ENCODE measurements at places on chromosomes 12 and 14.

DNA sequence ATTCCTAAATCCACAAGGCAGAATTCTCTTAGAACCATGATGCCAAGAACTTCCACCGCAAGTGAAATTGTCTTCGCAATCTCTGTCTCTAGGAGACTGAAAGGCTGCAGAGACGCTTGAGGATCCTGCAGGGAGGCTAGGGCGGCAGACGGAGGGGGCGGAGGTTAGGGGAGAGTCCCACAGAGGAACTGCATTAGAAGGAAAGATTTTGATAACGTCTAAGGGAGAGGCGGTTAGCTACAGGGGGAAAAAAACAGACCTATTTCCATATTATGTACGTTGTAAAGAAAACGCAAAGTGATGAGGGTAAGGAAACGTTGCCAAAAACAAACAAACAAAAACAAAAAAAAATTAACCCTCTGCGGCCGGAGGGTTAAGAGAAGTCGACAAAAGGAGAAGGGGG lies 595 bp downstream of the KLHL28 start:
- DNase-seq, result peak; percentile 48

DNA sequence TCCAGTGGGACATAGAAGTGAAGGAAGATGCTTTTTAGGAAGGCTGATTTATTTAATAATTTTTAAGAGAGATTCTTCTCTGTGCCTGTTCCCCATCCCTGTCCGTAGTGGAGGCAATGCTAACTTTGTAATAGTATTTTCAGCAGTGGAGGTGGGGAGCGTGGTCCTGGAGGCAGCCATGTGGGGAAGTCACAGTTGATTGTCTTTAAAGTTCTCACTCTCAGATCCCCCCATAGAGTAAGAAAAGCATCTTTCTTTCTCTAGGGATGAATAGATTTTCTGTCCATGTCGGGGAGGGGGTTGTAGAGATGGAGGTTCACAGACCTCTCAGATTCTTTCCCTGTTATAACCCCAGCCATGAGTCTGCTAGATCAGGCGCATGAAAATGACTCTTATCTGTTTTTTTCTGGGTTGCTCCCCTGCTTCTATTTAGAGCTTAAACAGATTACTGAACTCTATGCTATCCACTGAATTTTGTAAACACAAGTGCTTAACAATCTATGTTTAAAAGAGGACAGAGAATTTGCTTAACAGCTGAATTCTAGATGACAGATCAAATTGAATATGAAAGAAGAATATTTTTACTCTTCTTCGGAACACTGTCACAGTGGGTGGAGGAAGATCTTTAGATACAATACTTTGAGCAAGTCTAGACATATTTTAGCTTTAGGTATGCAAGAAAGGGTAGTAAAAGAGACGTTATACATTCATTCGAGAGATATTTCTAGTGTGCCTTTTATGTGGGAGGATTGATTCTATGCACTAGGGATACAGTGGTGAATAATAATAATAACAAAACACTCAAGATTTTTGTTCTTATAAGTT lies 25.3 kb downstream of the TMEM117 start:
- no peak for DNase-seq

DNA sequence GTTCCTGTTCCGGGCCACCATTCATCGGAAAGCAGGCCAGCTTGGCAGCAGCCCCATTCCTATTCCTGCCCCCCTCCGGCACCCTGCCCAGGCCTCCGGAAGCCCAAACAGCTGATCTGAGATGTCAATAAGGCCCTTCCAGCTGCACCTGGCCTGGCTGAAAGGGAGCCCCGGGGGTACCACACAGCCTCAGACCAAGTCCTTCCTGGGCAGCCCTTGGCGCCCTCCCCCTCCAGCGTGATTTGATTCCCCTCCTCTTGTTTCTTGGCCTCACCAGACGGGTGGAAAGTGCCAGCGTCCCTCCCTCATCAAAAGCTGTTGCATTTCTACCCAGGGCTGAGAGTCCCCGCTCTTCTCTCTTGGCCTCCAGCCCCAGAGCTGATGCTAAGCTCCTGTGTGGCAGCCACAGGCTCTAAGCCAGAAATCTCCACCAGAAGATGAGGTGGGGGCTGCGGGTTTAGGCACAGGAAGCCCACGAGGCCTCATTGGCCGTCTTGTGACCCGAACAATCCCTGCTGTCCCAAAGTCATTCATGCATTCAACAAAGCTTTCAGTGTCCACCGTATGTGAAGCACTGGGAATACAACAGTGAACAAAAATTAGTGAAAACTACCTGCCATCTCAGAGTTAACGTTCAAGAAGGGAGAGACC lies 215.4 kb downstream of the SLC41A2 start:
- DNase-seq, result no peak

- DNase-seq, result peak; percentile 83
These were observed 267.4 kb upstream of the HMGA2 start for GRCh38 chr12:65556676-65557437.

DNA sequence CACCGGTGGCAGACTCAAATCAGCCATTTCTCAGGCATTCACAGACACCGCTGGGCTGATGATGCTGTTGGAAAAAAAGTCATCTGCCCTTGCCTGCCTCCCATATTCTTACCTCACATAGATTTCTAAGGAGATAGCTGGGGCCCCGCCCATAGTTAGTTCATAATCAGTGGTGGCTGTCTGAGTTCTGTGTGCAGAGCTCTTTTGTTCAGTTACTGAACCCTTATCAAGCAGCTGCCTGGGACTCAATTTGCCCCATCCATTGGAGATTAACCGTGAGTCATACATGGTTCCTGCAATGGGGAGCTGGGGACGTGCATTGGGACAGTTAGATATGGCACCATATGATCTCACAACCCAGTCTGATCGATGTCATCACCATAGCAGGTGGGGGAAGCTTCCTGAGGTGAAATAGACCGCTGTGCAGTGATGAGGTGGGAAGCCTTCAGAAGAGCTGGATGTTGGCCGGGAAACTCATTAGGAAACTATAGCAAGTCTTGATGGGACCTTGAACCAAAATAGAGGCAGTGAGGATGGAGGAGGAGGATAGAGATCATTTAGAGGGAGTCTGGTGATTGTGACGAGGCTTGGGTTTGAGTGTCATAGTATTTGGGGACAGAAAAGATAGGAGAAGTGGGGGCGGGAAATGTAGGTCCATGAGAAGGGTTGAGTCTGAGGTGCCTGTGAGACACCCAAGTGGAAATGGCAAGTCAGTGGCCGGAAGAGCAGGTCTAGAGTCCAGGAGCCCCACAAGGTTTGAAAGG lies 147.8 kb downstream of the GCH1 start:
- DNase-seq, result no peak

GRCh38 chr14:38887696-38888095 lies 215.3 kb downstream of the SEC23A start:
- DNase-seq, result no peak

DNA sequence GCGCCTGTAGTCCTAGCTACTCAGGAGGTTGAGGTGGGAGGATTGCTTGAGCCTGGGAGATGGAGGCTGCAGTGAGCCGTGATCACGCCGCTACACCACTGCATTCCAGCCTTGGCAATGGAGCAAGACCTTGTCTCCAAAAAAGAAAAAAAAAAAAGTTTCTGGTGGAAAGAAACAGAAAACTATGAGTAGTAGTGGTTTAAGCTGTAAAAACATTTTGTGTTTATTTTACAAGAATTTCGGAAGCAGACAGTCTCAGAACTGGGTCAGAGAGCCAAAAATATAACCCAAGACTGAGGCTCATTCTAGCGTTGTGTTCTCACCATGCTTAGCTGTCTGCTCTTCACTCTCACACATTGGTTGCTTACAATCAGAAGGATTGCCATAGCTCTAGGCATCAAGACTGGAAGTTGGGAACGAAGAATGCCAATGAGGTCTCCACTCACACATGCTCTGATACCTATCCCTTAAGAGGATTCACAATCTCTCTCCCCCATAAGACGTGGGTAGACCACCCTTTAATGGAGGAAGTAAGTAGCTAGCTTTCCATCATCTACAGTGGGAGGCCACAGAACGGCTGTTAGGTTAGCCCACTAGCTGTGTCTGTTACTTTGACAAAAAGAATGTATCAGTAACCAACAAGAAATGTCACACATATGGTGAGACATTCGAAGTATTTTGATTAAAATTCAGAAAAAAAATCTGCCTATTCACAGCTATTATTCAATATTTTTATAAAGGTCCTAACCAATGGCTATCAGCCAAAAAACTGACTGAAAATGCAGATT lies 117.6 kb upstream of the RASSF8 start:
- no peak for DNase-seq

GRCh38 chr12:100201604-100202423 lies 1.2 kb downstream of the ACTR6 start:
- no peak for DNase-seq

DNA sequence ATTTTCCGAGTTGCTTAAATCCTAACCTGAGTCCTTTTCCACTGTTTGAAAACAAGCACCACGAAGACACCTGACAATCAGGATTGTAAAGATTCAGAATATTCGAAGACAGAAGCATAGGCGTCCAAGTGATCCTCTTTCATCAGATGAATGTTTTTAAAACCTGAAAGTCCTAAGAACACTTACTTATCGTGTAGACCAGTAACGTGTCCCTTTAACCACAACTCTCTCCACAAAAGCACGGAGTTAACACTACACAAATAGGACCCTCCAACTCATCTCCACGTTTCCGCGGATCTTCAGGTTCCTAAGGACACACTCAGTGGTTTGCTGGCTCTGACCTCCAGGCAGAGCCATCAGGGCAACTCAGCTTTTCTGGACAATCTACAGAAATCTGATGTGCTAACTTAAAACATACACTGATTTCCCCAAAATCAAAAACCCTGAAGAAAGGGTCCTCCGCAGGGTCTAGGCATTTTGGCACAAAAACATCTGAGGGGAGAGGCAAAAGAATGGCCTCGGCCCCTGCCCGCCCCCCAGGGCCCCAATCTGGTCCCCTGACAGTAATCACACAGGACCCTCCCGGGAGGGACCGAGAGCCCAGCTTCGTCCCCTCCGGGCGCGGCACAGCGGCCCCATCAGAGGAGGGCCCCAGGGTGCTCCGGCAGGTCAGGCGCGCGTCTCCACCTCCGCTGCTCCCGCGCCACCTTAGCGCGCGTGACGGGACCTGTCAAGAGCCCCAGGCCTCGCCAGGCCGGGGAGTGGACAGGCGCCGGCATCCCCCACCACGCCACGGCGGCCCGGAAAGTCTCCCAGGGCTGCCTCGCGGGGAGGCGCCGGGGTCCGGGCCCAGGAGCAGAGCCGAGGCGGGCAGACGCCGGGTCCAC lies 925 bp downstream of the DICER1 start:
- DNase-seq, result peak; percentile 20

DNA sequence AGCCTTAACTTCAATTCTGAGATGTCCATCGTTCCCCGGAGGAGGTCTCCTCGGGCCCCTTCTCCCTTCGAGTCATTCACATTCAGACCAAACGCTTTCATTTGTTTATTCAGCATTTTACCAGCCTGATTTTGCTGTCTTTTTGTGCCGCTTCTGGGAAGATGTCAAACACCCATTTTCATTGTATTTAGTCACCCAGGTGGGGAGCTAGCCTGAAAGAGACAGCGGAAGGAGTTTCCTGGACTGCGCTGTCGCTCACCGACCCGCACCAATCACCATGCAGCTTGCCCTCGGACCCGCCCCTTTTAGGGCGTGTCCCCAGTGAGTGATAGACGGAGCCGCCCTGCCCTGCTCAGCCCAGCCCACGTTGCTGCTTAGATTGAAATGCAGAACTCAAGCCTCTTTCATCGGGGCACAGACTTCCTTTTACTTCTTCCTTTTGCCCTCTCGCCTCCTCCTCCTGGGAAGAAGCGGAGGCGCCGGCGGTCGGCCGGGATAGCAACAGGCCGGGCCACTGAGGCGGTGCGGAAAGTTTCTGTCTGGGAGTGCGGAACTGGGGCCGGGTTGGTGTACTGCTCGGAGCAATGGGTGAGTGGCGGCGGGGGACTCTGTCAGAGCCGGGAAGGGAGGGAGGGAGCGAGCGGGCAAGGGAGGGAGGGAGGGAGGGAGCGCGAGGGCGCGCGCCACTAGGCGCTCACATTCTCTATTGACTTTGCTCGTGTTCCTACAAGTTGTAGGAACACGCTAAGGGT lies at the start of gene PAX9:
Gene PAX9, plus strand, starts transcription at position 355 of the 752 bp plus-strand sequence. Its CDS starts 230 bp downstream, at position 585.
- DNase-seq, result peak; percentile 48

DNA sequence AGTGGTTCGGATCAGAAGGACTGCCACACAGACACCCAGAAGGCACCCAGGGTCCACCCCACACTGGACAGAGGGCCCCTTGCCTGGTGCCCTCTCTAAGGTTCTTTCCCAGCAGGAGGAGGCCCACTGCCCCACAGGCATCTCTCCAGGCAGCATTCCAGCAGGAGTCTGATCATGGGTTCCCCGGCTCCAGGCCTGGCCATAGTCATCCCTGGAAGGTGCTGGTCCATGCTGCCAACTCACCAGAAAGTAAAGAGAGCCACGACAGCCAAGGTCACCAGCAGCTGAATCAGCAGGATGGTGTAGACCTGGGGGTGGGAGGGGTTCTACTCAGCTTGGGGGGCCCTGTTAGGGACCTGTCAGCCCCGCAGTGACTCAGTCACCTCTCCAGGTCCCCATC lies 6.4 kb downstream of the FAIM2 start:
- no peak for DNase-seq

GRCh38 chr12:131863711-131864396 lies 30.6 kb upstream of the ULK1 start:
- DNase-seq, result no peak

DNA sequence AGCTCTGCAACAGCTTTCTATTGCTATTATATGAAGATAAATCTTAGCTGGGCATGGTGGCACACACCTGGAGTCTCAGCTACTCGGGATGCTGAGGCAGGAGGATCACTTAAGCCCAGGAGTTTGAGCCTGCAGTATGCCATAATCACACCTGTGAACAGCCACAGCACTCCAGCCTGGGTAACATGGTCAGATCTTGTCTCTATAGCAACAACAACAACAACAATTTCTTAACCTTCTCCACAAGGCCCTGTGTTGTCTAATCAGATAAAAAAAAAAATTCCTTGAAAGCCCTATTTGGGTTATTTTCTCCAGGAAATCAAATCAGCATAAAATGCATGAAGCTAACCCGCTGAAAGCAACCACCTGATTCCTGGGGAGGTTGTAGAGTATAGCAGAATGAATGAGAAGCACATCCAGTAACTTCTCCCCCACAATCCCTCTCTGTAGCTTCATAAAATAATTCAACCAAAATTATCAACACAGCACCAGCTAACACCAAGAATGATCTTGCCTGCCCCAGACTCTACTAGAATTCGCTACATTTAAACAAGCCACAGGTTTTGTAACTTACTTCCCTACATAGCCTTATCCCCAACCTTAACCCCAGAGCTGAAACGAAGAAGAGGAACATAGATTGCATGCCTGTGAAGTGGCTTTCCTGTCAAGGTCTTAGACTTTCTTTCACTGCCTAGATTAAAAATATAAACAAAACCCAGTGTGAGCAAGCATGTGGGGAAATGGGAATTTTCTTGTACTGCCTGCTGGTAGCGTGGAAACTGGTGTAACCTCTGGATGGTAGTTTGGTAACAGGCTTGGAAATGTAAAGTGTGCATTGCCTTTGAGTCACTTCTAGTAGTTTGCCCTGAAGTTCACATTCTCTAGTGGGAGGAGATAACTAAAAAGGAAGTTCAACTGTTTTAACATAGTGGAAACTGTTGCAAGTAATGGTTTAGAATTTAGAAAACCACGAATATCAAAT lies 6.0 kb upstream of the STK38L start:
- DNase-seq, result no peak

DNA sequence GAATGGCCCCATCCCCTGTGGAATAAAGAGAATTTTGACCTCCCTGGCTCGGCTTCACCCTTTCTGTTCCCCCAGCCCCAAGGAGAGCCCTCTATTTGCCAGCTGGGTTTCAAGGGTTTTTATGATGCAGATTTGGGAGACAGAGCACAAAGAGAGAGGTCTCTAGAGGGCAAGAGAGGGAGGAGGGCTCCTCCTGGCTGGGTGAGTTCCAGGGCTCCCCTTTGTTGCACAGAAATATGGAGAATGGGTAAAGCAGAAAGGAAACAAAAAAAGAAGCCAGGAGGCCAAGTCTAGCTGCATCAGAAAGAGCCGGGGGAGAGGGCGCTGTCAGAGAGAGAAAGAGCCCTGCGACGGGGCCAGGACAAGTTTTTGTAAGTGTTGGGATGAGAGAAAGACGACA lies 319.6 kb upstream of the RTL1 start:
- DNase-seq, result no peak

All from GM13976 (cell line).